ENCODE measurements at places on chromosomes 1 and 21.

DNA sequence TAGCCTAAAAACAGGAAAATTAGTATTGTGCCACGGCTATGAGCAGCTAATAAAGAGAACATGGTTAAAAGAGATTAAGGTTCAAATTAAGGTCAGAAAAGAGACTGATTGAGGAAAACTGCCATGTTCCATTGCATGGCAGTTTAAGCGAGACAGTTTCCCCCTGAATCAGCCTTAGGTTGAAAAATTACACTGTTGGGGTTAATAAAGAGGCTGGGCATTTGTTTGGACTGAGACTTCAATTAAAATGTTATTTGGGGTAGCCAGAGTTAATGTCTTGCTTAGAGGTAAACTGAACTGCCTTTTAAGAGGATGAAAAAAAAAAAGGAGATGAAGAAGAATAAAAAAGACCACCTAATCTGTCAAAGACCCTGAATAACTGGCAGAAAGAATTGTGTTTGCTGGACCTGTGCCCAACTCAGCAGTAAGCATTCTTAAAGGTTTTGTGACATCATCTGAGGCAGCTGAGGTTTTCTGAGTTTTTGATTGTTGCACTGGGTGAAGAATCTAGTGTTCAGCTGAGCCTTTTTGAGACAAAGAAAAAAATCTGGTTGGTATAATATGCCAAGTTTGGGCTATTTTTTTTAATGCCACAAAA lies 17.7 kb upstream of the PROX1 start:
- DNase-seq, result no peak

GRCh38 chr1:64282351-64282750 lies 78.9 kb downstream of the UBE2U start:
- no peak for DNase-seq

DNA sequence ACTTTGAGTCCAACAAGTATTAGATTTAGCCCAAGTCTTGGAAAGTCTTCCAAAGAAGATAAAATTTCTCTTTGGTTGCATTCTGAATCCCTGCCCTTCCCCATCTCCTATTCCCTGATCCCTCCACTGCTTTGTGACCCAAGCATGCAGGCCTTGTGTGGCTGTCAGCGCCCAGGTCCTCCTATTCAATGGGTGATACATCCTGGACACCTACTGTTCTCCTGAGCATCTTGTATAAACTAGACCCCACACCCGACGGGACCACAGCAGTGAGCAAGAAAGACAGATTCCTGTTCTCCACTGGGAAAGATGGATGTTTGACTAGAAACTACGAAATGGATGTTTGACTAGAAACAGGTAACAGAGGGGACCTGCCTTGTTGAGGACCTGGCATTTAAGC lies 136.6 kb downstream of the KIF26B start:
- DNase-seq, result no peak

- no peak for DNase-seq
These were observed 590 bp downstream of the TMOD4 start for GRCh38 chr1:151175041-151175741.

DNA sequence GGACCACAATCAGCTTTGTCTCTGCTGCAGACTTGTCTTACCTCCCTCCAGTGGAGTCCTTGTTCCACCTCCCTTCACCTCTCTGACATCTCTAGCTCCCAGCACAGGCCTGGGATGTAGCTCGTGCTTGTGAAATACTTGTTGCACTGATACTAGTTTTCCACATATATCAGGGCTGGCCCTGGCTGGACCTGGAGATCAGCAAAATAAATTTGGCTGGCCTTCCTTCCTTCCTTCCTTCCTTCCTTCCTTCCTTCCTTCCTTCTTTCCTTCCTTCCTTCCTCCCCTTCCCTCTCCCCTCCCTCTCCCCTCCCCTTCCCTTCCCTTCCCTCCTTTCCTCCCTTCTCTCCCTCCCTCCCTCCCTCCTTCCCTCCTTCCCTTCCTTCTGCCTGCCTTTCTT lies 196.5 kb downstream of the HIVEP3 start:
- DNase-seq, result no peak

DNA sequence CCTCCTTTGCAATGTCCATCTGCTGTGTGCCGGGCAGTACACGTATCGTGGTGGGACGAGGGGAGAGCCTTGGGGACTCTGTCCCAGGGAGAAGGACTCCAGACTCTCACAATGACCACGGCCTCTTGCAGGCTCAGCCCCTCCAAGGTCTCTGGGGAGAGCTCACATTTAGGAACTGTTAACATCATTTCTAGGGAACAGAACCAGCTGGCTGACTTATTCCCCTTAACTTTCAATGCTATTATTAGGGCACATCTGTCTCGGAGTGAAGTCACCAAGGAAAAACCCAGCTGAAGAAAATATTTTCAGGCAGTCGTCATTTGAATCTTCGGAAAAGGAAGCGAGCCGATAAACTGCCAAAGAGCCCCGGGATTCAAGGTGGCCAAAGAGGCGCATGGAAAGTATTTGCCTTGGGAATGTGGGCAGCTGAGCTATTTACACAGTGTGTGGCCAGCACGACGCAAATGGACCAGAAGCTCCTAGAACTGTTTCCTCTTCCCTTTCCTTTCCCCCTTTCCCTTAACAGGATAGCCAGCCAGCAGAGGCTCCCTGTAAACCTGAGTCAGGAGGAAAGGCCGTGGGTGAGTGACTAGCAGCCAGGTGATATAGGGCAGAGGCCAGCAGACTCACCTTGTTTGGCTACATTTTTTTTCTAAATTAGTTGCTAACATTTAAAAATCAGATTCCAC lies 74.5 kb downstream of the ITPKB start:
- no peak for DNase-seq

- no peak for DNase-seq
These were observed 246.1 kb downstream of the FMN2 start for GRCh38 chr1:240337781-240338180.

Measured in T-helper 2 cell (primary cell).